ENCODE measurements at places on chromosomes 13 and 19. TPM values are rescaled to one million over a fixed set of nuclear protein-coding genes. Genes with fewer than 3 reads are reported as not detected.

The KCNJ14 gene
- 1.2 TPM for total RNA-seq

The ZNF441 gene
- 12.2 TPM for total RNA-seq

The NLRP9 gene
- total RNA-seq: not detected

The FCER2 gene
- total RNA-seq: not detected

The SELENOV gene
- total RNA-seq: not detected

Data from smooth muscle cell of trachea (primary cell).